ENCODE measurements at places on chromosomes 16 and 17.

- no peak for DNase-seq
Observed at GRCh38 chr16:23217646-23218045, 35.1 kb downstream of the SCNN1G start.

DNA sequence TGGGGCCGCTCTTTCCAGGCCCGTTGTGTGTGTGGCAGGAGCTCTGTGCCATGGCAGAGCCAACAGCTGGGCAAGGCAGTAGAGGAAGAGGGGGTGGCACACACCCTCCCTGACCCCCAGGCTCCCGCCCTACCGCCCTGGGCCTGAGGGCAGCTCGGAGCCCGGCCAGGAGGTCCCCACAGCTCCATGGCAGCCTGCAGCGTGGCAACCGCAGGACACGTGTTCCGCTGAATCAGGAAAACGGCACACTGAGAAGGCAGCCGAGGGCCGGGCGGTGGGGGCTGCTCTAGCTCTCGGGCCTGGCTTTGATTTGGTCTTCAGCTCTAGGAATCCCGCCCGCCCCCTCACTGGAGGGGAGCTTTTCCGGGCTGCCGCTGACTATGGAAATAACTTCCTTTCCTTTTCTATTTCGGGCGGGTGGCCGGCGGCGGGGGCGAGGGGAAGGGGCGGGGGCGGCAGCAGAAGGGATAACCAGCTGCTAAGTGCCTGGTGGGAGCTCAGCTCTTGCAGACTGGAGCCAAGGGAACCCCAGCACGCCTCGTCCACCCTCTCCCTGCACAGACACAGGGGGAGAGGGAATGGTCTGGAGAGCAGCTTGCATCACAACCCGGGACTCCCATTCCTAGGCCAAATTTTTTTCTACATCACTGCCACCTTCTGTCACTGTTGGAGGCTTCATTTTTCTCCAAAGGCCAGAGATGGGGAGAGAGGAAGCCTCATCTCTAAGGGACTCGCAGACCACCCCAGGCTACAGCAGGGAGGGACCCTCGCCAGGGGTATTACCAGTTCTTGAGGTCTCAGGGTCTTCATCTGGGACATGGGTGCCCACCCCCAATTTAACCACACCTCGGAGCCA, 24.8 kb upstream of the MRPS23 start:
- DNase-seq = peak; percentile 70

DNA sequence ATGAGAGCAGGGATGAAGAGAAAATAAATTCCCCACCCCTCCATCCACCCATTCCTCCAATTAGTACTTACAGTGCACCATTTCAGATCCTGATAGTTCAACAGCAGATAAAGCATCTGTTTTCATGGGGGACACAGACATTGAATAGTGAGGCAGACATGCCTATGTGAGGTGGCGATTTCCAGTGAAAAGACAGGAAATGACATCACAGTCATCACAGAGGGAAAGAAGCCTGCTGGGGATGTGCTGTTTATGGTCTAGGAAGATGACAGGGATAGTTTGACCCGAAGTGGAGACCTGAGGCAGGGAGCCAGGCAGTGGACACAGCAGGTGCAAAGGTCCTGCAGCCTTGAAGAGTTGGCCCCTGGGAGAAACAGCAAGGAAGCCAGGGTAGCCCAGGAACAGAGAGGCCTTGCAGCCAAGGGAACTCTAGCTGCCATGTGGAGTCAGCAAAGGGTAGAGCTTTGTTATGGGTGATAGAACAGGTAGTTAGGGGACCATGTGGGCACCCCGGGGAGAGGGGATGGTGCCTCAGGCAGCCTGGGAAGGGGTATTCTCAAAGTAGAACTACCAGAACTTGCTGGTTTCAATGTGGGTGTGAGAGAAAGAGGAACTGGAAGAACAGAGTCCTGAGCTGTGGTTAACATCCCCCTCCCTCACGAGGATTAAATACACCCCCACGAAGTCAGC, 256.6 kb downstream of the CPPED1 start:
- no peak for DNase-seq

DNA sequence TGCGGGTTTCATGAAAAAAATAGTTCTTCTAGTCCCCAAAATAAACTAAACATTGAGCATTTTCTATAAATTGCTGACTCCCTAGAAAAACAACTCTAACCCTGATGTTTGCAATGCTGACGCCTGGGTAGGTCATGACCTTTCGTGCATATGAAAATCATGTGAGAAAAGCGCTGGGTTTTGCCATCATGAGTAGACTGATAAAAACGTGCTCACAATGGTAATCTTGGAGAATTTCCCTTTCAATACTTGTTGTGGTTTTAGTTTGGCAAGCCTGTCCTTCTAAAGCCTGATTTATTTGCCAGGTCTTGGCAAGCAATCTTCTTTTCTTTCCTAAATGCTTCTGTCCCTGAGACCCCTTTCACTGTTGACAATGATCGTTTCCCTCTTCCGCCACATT, 4.0 kb upstream of the CLEC10A start:
- DNase-seq = no peak

GRCh38 chr16:87555647-87556046, 46.7 kb upstream of the JPH3 start:
- DNase-seq = no peak

- DNase-seq = no peak
Observed at GRCh38 chr16:27441276-27441675, 39.3 kb downstream of the IL21R start.

DNA sequence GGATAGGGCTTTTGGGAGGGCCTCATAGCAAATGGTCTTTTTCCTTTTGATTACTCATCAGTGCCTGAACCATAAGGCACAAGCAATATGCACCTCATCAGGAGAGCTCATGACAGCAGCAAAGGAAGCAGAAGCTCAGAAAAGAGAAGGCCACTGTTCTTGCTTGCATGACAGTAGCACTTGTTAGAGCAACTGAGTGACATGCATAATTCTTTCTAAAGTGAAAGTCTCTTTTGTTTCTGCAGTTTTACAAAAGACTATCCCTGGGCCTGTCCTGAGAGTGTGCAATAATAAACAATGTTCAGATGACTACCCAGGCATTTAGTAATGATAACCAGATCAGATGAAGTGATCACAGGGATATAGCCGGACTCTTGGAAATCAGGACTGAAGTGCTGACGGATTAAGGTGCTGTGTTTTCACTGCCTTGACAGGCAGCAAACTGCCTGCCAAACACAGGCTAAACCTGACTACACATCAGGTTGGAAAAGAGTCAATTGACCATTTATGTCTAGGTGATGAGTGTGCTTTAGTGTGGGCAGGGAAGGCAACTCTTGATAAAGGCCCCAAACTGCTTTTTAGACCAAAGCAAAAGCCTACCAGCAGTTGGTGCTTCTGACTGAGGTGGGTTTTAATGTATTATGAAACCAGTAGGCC, 1860.3 kb downstream of the TP53TG3F start:
- DNase-seq = no peak

GRCh38 chr16:87576171-87576570, 26.1 kb upstream of the JPH3 start:
- DNase-seq = no peak

DNA sequence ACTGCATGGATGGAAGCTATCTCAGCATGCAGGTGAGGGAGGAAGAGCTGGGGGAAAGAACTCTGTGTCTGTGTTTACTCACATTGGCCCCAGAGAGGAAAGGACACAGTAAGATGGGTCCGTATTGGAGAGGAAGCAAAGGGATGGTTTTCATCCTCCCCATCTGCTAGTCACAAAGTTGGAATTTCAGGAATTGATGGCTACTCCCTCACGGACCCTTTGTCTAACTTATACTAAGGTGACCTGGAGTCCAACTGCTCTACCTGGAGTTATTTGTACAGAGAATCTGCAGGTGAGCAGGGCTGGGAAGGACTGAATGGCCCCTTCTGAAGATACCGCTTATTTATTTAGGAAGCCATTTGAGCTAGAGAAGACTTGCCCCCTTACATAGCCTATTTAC, 55.1 kb downstream of the WNT3 start:
- no peak for DNase-seq

GRCh38 chr17:78429618-78429995, 51.2 kb downstream of the PGS1 start:
- no peak for DNase-seq

- no peak for DNase-seq
Observed at GRCh38 chr17:78889531-78889930, 13.5 kb downstream of the CEP295NL start.

- no peak for DNase-seq
Observed at GRCh38 chr17:66165537-66166123, 26.3 kb downstream of the CEP112 start.

DNA sequence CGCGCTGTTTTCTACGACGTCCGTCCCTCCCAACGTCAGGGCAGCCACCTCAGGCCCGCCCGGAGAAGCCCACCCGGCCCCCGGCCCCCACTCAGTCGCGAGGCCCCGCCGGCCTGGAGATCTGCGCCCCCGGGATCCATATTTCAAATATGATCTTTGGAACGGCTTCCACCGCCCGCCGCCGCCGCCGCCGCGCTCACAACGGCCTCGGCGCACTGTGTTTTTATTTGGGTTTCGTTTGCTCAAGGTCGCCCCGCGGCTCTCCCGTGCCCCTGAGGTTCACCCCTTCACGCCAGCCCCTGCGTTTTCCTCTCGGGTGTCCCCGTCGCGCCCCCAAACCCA, 4.2 kb upstream of the CBX4 start:
- DNase-seq = no peak

DNA sequence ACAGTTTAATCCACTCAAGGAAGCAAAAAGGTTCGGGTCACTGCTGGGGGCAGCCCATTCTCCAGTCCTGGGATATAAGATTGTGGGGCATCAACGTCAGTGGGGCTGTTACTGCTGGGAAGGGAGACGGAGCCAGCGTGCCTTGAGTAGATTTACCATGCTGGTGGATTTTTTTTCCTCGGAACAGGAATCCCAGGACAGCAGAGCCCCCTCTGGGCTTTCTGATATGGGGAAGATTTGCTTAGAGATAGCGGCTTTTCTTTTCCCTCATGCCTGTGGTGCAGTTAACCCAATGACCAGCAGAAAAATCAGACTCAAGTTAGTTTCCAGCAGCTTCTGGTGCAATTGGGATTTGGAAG, 35.4 kb downstream of the WSCD1 start:
- DNase-seq = no peak

Measured in C1 segment of cervical spinal cord (tissue), 14 donors.